ENCODE measurements at places on chromosomes 11 and 22.

GRCh38 chr11:106670069-106670468 lies 348.2 kb downstream of the GUCY1A2 start:
- DNase-seq, result no peak

DNA sequence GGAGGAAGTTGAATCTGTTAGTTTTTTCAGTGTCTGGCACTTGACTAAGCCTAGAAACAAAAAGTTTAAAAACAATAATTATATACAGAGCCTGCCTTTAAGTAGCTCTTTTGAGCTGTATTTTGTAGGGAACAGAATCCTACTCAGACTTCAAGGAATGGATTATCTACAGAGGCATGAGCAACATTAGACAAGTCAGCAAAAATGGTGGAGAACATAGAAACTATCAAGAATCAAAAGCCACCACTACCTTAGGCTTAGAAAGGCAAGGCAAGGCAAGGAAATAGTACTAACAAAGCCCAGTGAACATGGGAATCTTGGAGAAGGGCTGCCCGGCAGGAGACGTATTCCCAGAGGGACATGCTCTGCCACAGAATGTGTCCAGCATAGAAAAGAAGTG lies 353.6 kb upstream of the FAT3 start:
- no peak for DNase-seq

- DNase-seq, result no peak
These were observed 49.5 kb downstream of the ARFGAP2 start for GRCh38 chr11:47127213-47127612.

GRCh38 chr11:35214226-35214770 lies 75.3 kb downstream of the CD44 start:
- no peak for DNase-seq

GRCh38 chr11:46701078-46701654 lies 335 bp downstream of the ZNF408 start:
- peak; percentile 14 for DNase-seq

GRCh38 chr11:129935723-129936122 lies 40.3 kb upstream of the NFRKB start:
- DNase-seq, result no peak

DNA sequence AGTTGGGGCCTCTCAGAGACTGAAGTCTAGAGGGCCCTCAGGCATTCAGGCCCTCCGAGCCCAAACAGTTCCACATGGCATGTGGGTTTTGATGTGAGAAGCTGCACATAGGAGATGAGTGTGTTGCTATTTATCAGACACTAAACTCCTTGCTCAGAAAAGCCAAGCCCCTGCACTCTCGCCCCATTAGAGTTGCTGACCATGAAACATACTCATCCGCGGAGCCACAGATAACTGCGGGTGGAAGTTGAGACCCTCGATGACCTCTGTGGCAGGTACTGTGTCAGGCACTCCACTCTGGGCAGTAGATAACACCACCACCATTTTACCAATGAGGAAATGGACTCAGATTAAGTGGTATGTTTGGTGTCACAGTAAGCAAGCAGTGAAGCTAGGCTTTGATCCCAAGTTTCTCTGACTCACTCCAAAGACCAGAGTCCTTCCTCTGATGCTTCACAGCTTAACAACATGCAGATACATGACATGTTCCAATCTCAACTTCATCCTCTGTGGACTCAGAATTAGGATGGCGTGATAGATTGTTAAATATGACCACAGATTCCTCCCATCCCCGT lies 202.1 kb downstream of the ADAMTS15 start:
- DNase-seq, result no peak

GRCh38 chr22:38246046-38246658 lies 26.7 kb downstream of the TMEM184B start:
- DNase-seq, result no peak

DNA sequence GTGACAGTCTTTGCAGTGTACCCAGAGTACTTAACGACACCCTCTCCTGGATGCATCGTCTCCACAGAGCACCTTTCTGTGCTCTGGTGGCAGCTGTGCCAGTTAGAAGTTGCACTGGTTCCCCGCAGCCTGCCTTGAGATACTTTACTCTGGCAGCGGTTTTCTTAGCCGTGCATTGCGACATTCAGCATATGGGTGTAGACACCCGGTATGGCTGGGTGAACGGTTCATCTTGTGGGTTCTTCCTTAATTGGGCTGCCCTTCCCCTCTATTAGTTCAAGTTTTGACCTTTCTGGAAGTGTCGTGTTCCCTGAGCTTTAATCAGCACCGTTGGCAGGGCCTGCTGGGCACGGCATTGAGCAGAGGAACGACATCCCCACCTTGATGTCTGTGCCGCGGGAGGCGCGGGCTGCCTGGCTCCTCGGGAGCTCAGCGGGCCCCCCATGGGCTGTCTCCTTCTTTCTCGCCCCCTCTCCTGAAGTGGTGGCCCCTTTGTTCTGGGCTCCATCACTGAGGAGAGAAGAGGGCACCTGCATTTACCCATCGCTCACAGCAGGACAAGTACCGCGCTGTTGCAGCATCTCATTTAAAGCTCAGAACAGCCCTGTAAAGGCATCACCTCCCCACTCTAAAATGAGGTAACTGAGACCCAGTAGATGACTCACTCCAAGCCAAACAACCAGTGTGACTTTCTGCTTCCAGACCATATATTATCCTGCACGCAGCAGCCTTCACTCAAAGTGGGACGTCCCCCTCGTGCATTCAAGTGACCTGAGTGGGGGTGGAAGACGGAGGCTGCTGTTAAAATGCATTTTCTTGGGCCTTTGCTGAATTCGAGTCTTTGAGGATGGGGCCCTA lies 13.3 kb downstream of the FAM83F start:
- peak; percentile 80 for DNase-seq

DNA sequence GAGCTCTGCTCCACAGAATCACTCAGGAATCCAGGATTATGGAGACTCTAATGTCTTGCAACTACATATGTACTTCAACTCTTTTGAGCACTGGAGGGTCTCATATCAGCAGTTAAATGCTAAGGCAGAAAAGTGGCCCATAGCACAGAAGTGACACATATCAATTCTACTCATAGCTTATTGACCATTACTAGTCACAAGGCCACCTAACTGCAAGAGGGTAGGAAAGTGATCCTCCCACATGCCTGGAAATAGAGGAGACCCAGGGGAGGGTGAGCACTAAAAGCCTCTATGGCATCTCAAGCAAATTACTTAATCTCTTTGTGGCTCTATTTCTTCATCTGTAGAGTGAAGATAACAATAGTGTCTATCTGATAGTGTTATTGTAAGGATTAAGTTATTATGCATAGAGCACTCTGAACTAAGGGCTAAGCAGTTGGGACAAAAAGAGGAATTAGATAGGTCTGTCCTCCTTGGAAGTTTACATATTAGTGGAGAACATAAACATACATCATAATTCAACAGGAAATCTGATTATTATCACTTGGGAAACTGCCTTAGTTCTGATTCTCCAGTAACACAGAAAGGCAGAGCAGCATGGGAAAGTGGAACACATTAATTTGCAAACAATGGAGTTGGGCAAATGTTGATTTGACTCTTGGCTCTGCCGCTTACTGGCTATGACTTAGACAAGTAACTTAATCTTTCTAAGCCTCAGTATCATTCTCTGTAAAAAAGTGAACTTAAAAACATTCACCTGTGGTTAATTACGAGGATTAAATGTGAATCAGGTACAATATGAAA lies 25.1 kb upstream of the USP47 start:
- no peak for DNase-seq

Data from suppressor macrophage (primary cell).